Substantia nigra (tissue), 51 donors: ENCODE measurements at places on chromosomes 3 and 15.

DNA sequence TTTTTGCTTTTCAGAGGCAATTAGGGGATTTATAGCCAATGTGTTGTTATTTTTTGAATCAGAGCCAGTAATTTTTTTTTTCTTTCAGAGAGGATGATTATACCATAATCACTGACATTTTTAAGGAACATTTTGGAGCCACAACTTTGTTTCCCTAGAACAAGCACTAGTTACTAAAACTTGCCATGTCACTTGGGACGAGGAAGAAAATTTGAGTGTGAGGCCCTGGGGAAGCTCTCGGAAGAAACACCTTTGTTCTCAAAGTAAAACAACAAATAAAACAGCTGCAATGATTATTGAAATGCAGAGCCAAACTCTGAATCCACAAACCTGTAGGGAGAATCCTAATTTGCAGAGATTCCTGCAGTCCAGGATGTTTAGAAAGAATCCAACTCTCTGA is 69.7 kb downstream of the PDZRN3 start:
- DNase-seq: no peak

DNA sequence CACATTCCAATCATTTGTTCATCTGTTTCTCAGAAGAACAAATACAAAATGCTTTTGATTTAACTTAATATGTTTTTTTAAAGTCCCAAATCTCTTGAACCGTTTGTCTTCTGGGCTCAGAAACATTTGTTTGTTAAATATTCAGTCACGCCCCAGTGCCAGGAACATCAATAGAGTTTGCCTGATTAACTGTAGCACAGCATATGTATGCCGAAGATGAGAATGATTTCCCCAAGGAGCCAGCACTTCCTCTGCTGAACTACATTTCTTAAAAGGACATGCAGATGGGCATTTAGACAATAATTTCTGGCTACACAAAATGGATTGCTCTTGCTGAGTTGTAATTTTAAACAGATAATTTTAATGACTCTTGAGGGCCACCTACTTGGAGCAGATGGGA is 191.6 kb upstream of the FAM3D start:
- DNase-seq: no peak

- DNase-seq: no peak
Observed at GRCh38 chr3:51988286-51989146, 5.2 kb downstream of the ACY1 start.

- no peak for DNase-seq
Observed at GRCh38 chr15:33277689-33278088, 33.1 kb upstream of the RYR3 start.

GRCh38 chr15:92909136-92909781 is 9.1 kb downstream of the CHD2 start:
- no peak for DNase-seq

GRCh38 chr3:18681818-18682345 is 256.7 kb upstream of the SATB1 start:
- DNase-seq: no peak

DNA sequence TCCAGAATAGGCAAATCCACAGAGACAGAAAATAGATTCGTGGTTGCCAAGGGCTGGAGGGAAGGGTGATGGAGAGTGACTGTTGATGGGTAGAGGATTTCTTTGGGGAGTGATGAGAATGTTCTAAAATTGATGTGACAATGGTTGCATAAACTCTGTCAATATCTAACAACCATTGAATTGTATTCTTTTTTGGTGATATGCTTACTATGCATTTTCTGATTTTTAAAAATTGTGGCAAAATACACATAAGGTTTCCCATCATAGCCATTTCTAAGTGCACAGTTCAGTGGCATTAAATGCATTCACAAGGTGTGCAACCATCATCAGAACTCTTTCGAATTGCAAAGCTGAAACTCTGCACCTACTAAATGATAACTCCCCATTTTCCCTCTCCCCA is 44.2 kb upstream of the C3orf70 start:
- no peak for DNase-seq

DNA sequence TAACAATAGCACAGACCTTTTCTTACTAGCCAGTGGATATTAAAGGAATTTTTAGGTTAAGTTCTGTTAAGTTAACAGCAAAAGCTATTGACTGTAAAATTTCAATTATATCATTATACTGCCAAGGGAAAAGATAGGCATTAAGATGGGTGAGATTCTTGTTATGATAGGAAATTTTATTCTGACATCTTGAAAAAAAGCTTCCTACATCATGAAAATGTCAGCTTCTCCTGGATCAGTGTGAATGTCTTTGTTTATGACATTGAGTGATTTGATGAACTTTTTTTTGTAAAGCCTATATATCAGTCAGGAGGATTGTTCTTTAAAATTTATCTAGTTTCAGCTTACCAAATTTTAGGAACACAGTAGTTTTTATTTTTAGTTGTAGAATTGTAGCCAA is 47.4 kb upstream of the SLITRK3 start:
- no peak for DNase-seq
